T-helper 2 cell (primary cell): ENCODE measurements at places on chromosomes 7 and 10.

DNA sequence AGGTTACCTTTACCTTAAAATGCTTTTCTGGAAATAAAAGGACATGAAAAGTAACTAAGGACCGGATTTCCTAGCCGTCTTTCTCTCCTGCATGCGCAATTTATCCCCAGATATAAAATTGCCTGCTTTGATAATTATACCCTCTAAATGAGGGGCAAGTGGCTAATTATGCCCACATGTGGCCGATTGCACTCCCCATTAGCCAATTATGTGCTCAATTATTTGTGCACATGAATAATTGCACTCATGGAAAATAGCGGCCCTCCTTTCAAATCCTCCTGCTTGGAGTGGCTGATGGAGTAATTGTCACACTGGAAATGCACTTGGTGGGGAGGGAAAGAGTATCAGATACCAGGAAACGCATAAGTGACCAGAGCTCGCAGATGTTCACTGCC lies 66.4 kb upstream of the ATRNL1 start:
- no peak for DNase-seq

GRCh38 chr10:102926842-102927241 lies 8.7 kb downstream of the CNNM2 start:
- no peak for DNase-seq

GRCh38 chr10:82934429-82934828 lies 1059.4 kb downstream of the NRG3 start:
- DNase-seq = no peak

GRCh38 chr7:81079746-81080145 lies 160.9 kb upstream of the SEMA3C start:
- DNase-seq = no peak

DNA sequence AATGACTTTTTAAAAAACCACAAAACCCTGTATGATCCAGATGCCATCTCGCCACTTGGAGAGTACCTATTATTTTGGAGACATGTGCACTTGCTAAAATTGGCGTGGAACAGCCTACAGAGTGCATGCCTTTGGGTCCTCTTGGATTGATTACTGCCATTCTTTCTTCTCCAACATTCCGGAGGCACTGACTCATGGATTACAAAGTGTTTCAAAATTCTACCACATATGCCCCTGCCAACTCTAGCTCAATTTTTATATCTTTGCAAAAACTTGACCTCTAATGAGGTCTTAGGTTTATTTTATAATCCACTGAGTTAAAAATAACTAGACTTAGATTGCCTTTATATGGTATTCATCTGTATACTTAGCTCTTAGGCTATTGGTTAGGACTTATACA lies 55.8 kb upstream of the KIF5B start:
- DNase-seq = no peak

DNA sequence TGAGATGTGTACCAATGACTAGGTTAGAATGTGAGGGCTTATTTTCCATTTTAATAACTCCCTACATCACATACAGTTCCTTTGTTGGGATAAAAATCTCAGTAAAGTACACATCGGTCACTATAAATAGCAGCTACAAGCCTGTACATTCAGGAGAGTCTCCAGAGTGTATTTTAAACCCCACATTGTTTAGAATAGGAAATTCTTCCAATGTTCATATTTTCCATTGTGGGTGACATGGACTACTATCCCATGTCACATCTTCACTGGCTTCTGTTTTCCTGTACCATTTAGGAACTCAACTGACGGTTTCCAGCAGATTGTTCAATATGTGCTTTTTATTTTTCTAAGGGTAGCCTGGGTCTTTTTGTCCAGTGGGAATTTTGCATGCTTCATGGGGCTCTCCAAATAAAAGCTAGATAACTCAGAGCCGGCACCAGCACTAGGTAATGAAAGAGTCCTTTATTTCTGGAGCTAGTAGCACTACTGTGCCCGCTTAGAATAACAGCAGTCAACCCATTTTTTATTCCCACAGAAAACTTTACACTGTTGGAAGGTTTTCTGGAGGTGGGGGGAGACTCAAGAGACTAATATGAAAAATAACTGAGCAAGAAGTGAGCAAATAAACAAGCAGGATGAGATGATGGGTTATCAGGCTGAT lies 100.5 kb downstream of the CALD1 start:
- no peak for DNase-seq

- DNase-seq = no peak
Measured at GRCh38 chr10:3484306-3485056, 300.5 kb downstream of the KLF6 start.

DNA sequence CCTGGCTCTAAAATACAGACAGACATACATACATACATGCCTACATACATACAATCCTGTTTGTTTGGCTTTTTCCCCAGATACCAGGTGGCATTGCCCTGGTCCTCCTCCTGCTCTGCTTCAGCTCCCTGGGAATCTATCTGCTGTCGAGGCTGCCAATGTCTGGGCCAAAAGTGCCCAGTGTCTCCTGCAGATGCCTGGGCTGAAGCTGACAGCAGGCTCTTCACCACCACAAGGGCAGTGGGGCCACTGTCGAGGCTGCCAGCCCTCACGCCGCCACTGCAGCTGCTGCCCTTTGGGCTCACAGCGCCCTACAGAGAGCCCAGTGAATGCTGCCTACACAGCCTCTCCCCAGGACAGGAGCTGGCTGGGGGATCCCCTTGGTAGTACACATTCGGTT lies 18.0 kb upstream of the STN1 start:
- no peak for DNase-seq

GRCh38 chr7:137804836-137805235 lies 41.9 kb downstream of the DGKI start:
- no peak for DNase-seq

GRCh38 chr7:45130910-45131309 lies 19.4 kb upstream of the TBRG4 start:
- DNase-seq = no peak

GRCh38 chr7:41428381-41428780 lies 274.5 kb downstream of the INHBA start:
- DNase-seq = no peak

- DNase-seq = no peak
Measured at GRCh38 chr7:157692460-157693011, 355.7 kb downstream of the DNAJB6 start.

DNA sequence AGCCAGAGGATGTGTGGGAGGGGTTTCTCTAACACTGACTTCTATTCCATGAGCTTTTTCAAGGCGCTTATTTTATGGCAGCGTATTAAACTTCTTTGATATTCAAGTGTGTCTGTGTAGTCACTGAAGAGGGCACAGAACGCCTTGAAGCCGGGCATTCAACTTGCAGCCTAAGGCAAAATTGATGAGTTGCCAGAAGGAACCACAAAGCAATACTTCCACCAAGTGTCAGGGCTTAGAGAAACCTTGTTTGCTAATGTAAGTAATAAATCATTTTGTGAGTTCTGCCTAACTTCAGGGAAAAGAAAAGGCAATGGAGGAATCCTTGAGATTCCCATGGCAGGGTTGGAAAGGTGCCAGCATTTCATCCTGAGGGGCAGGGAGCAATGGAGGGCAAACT lies 163.8 kb downstream of the LCOR start:
- no peak for DNase-seq

- DNase-seq = no peak
Measured at GRCh38 chr10:60099998-60100747, 193.8 kb upstream of the CCDC6 start.

GRCh38 chr7:303425-303824 lies 13.5 kb downstream of the FOXL3 start:
- DNase-seq = no peak

DNA sequence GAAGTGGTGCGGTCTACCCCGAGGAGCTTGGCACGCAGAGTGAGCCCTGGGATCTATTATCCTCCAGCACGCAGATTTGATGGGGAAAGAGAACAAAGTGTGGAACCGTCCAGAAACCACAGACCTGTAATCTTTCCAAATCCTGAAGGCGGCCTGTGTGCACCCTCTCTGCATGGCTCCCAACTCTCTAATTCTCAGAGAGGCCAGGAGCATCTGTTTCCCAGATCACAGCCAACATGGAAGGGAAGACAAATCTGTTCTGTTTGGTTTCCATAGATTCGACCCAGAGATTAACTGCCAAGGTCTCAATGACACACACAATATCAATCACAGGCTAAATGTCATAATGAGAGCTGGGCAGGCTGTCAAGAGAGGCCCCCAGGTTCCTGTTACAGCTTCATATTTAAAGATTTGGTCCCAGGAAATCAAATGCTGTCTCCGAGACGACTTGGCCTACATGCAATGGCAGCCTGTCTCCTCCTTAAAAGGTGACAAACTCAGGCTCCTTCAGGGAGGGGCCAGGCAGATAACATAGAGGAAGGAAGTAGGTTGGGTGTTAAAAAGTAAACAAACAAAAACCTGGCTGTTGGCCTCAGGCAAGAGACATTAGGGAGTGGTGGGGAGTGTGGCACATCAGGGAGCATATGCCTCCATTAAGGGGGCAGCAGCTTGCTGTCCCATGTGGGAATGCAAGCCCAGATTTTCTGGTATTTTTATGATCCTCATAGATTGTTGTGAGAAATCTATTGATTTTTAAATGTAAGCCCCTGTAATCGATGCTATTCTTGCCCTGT lies 48.8 kb upstream of the SAMD8 start:
- no peak for DNase-seq

GRCh38 chr7:44157116-44158080 lies 16.3 kb upstream of the MYL7 start:
- DNase-seq = no peak

DNA sequence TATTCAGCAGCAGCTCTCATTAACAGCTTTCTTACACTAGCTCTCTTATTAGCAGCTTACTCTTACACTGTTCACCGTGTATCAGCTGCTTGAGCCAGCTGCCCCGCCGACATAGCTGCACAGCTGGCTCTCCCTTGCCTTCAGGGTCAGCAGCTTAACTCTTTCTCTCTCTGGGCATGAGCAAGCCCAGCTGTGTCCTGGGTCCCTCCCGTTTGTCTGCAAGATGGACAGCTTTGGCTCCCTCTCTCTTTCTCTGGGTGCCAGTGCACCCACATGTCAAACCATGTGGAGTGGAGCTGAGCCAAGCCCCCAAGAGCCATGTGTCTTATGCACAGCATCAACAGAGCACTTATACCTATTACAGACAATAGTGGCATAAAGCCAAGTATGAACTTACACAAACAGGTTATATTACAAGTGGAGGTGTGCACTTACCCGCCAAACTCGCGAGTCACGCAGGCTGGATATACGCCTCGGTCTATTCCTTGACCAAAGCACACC lies 35.7 kb upstream of the MTPAP start:
- no peak for DNase-seq

DNA sequence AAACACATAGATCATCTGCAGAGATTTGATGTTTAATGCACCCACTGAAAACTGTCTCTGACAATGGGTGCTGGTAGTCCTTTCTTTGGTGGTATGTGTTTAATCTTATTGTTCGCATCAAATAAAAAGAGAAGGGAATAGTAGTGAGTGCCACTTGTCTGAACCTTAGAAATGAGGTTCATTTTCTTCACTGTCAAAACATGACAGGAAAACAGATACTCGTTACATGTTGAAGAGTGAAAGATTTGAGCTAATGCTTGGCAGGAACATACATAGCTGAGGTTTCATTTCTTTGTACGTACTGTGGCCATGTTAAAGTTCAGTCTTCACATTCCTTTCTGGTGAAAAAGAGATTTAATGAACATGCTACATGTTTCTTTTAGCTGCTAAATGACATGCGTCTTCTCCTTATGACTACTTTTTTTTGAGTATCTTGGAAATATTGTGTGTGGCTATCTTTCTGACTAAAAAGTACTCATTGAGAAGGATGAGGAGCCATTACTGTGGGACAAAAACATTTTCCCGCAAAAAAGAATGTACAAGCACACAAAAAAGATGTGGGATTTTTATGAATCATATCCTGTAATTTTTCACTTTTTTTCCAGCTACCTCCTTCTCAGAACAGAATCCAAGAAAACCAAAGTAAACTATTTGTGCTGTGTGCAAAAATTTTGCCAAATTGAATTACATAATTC lies 108.0 kb downstream of the TWIST1 start:
- no peak for DNase-seq

- no peak for DNase-seq
Measured at GRCh38 chr10:65358565-65358964, 1567.3 kb upstream of the LRRTM3 start.

- DNase-seq = no peak
Measured at GRCh38 chr10:12639996-12640944, 290.9 kb downstream of the CAMK1D start.

GRCh38 chr10:118002581-118002980 lies 44.2 kb downstream of the RAB11FIP2 start:
- DNase-seq = no peak

GRCh38 chr10:123165445-123166072 lies 11.4 kb downstream of the BUB3 start:
- no peak for DNase-seq

DNA sequence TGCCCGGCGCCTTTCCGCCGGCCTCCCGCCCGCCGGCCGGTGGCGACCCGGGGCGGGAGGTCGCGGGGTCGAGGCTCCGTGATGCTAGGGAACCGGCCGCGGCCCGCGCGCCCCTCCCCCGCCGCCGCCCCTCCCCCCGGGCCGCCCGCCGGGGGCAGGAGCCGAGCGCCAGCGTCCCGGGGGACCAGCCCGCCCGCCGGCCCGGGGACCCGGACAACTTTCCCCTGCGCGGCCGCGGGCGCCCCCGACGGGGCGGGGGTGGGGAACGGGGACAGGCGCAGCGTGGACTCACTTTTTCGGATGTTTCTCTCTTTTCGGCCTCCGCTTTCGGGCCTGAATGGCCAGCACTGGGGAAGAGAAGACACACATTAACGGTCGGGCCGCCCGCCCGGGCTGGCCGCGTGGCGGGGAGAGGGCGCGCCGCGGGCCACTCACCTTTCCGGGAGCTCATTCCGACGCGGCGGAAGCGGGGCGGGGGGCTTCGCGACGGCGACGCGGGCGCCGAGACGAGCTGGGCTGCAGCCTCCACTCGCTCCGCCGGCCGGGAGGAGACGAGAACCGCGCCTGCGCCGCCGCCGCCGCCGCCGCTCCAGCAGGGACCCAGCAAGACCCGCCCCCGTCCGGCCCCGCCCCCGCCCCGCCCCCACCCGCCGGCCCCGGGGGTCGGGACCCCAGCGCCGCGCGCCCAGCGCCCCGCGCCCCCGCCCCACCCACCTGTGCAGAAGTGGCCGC lies at the start of gene SRPK2:
SRPK2 (minus strand) TSS at position 566 of the 732 bp plus-strand sequence.
- peak; percentile 87 for DNase-seq

- DNase-seq = peak; percentile 16
Measured at GRCh38 chr7:30796105-30796869, 25.1 kb downstream of the MINDY4 start.

DNA sequence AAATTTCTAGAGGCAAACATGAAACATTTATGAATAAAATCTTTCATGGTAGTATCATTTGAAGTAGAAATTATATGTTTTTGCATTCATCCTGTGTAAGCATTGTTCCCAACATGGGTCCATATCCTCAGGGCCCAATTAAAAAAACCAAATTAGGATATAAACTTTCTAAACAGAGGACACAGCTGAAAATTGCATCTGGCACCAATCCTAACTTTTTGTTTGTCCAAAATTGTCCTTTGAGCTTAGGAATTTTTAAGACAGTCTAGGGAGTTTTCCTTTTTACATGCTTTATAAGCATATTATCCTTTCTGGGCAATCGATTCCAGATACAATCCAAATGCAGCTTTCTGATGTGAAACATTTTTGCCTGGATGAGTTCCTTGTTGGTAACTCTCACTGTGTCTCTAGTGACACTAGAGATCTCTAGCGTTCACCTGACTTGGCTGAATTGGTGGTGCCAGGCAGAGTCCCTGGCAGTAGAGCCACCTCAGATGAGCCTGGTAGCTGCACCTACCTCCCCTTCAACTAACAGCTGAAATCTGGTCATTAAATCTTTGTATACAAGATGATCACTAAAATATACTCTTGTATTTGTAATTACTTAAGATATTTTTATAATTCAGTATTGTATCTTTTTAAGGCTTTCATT lies 137.6 kb upstream of the SAMD8 start:
- no peak for DNase-seq
